ENCODE measurements at places on chromosomes 13 and 19. TPM values are rescaled to one million over a fixed set of nuclear protein-coding genes. Genes with fewer than 3 reads are reported as not detected.

Gene FUT2
- total RNA-seq: not detected

Gene LIG4
- total RNA-seq: 8.9 TPM

Gene TMPRSS9
- total RNA-seq: not detected

Gene STOML3
- total RNA-seq: not detected

Gene TPRX1
- total RNA-seq: not detected

Gene PTGIR
- 29.1 TPM for total RNA-seq

Gene NUDT19
- 19.3 TPM for total RNA-seq

Gene ZNF460
- 37.8 TPM for total RNA-seq

Gene APLP1
- 2.0 TPM for total RNA-seq

Gene AKT2
- 138 TPM for total RNA-seq

Gene KLK15
- not detected for total RNA-seq

Gene MADCAM1
- 0.18 TPM for total RNA-seq

Gene CCNA1
- total RNA-seq: 14.1 TPM

Gene PRR12
- 43.3 TPM for total RNA-seq

Gene UBAC2
- total RNA-seq: 51.6 TPM

Gene ZNF541
- total RNA-seq: 0.39 TPM

Gene MYO1F
- 385 TPM for total RNA-seq

Gene LPAR6
- total RNA-seq: 29.8 TPM

Gene FAM216B
- not detected for total RNA-seq

Gene FOSB
- 1.9 TPM for total RNA-seq

Gene NKG7
- total RNA-seq: 135 TPM

Gene IRGC
- total RNA-seq: not detected

Gene ISOC2
- 23.2 TPM for total RNA-seq

Gene EBI3
- total RNA-seq: 2.6 TPM

Gene EXOSC5
- total RNA-seq: 32.3 TPM
